ENCODE measurements at places on chromosomes 5 and 9. TPM values are rescaled to one million over a fixed set of nuclear protein-coding genes. Genes with fewer than 3 reads are reported as not detected.

GRCh38 chr5:178224403-178224802, 8.2 kb downstream of the PHYKPL start:
- peaks cover 5% of the 10 kb centered on the region for H3K36me3 ChIP-seq
- DNase-seq = no peak
- H3K4me3 ChIP-seq = no peak overlapping the region
- no peak overlapping the region for H3K27ac ChIP-seq
- H3K27me3 ChIP-seq = no peaks in the 10 kb centered on the region

DNA sequence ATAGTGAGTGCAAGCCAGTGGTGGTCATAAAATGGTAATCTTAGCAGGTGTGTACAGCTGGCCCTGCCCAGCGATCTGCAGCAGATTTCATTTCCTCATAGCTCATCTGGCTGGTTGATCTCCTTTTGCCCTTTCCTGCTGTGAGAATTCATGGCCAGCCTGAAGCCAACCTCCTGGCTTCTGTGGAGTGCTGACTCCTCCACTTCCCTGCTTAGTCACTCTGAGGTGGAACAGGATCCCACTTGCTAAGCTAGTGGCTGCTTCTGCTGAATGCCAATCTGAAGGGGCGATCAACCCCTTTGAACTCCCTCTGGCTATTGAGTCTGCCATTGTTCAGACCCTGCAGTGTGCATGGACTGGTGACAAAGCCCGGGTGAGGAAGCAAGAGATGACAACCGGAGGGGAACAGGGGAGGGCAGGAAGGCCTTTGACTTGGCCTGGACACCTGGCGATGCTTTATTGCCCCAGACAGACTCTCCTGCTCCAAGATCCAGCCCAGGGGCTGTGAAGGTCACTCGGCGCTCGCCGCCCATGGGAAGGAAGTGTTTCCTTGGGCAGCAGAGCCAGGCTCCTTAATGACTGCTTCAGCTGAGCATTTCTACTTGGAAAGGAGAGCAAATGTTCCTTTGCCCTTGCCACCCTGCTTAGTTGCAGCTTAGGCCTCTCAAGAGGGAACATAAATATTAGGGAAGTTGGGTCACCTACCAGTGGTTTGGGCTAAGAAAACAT, 341.1 kb downstream of the ZSWIM6 start:
- H3K36me3 ChIP-seq = no peaks in the 10 kb centered on the region
- DNase-seq = no peak
- no peak overlapping the region for H3K27ac ChIP-seq

- no peak overlapping the region for H3K4me3 ChIP-seq
- H3K27ac ChIP-seq = no peak overlapping the region
- H3K27me3 ChIP-seq = no peaks in the 10 kb centered on the region
- no peaks in the 10 kb centered on the region for H3K36me3 ChIP-seq
- no peaks in the 10 kb centered on the region for H3K4me1 ChIP-seq
- no peak for DNase-seq
Measured at GRCh38 chr9:90307891-90308290, 334.7 kb downstream of the DIRAS2 start.

DNA sequence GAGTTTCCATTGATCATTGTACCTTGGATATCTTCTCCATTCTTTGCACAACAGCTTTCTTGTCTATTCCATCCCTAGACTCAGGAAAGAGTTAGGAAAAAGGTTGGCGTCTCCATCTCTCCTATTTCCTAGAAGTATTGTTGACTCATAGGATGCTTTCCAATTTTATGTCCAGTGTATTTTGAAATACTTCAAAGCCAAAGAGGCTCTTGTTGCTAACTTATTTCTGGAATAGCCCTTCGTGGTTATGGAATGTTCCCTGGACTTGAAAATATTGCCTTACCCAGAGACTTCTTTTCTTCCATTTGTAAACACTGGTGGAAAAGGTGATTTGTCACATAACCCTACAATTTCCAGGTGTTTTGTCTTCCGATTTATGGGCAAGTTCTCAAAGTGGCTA, 402.3 kb upstream of the ZNF608 start:
- no peak overlapping the region for H3K4me3 ChIP-seq
- no peaks in the 10 kb centered on the region for H3K36me3 ChIP-seq
- H3K4me1 ChIP-seq = peaks cover 1% of the 10 kb centered on the region
- no peak overlapping the region for H3K27ac ChIP-seq
- H3K27me3 ChIP-seq = no peaks in the 10 kb centered on the region

DNA sequence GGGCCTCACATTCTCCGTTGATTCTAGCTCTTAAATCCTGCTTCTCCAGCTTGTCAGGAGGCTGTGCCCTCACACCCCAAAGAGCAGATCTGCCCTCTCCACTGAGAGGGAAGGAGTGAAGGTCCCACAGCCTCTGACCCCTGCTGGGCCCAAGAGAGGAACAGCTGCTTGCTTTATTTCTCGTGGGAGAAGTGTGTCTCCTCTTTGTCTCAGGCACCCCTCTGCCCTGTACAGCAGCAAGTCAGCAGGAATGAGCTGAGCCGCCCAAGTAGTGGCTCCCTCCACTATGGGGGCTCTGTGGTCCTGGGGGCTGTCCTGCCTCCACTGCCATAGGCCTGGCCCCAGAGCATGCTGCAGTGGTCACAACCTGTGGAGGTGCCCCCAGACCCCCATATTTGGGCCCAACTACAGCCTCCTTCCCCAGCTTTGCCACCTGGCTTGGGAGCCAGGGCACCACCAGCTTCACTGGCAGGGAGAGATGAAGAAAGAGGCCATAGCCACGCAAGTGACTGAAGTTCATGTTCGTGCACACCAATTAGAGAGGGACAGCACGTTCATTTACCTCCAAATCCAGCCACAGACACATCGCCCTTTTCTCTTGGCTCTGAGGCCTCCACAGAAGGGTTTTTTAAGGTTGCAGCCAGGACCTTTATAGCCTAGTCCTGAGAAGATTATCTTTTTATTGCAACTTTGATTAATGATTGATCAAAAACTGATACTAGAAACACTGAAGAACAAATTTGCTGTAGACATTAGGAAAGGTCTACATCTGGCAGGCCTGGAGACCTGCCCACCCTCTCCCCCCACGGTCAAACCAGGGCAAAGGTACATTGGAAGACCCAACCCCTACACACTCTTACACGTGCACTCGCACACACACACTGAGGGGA, 27.5 kb downstream of the IRF1 start:
- no peaks in the 10 kb centered on the region for H3K27me3 ChIP-seq
- H3K36me3 ChIP-seq = no peaks in the 10 kb centered on the region
- peaks cover 89% of the 10 kb centered on the region for H3K4me1 ChIP-seq
- peak overlapping the region; percentile 89 for H3K27ac ChIP-seq

GRCh38 chr5:9605041-9605838, 24.9 kb downstream of the TAS2R1 start:
- DNase-seq = no peak
- no peaks in the 10 kb centered on the region for H3K27me3 ChIP-seq
- H3K27ac ChIP-seq = no peak overlapping the region
- no peaks in the 10 kb centered on the region for H3K36me3 ChIP-seq
- no peaks in the 10 kb centered on the region for H3K4me1 ChIP-seq

GRCh38 chr5:160923411-160923810, 71.4 kb upstream of the ATP10B start:
- H3K27me3 ChIP-seq = no peaks in the 10 kb centered on the region
- no peak for DNase-seq
- no peak overlapping the region for H3K4me3 ChIP-seq
- no peaks in the 10 kb centered on the region for H3K36me3 ChIP-seq
- H3K27ac ChIP-seq = no peak overlapping the region

GRCh38 chr5:171724468-171725204, 61.0 kb upstream of the SMIM23 start:
- no peak overlapping the region for H3K4me3 ChIP-seq
- peak; percentile 24 for DNase-seq
- no peaks in the 10 kb centered on the region for H3K36me3 ChIP-seq
- H3K27ac ChIP-seq = no peak overlapping the region

- H3K36me3 ChIP-seq = no peaks in the 10 kb centered on the region
- no peak overlapping the region for H3K27ac ChIP-seq
- DNase-seq = no peak
- no peaks in the 10 kb centered on the region for H3K27me3 ChIP-seq
- H3K4me1 ChIP-seq = no peaks in the 10 kb centered on the region
Measured at GRCh38 chr9:110104261-110104809, 103.6 kb downstream of the C9orf152 start.

- DNase-seq = no peak
- no peaks in the 10 kb centered on the region for H3K27me3 ChIP-seq
- no peak overlapping the region for H3K27ac ChIP-seq
- no peaks in the 10 kb centered on the region for H3K36me3 ChIP-seq
Measured at GRCh38 chr5:135456238-135457099, 4.3 kb upstream of the TIFAB start.

DNA sequence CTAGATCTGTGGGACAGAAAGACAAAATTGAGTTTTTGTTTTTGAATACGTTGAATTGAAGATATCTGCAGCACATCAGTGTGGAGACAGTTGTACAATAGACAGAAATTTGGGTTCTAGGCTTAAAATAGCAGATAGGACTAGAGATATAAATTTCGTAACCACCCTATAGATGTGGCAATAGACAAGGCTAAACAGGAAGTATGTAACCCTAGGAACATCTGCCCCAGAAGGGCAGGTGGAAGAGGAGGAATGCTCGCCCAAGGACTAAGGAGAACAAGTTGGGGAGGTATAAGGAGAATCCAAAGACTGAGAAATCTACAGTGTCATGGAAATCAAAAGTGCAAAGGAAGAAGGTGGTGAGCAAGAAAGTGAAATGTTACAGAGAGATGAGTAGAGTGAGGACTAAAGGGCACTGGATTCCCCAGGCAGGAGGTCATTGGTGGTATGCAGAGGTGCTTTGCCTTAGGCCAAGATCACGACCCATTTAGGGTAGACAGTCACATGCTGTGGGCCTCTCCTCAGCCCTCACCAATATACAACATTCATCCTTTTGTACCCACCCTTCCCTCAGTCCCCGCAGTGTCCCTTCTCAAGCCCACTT, 109.1 kb upstream of the ELL2 start:
- no peaks in the 10 kb centered on the region for H3K27me3 ChIP-seq
- no peak overlapping the region for H3K4me3 ChIP-seq
- H3K27ac ChIP-seq = no peak overlapping the region

DNA sequence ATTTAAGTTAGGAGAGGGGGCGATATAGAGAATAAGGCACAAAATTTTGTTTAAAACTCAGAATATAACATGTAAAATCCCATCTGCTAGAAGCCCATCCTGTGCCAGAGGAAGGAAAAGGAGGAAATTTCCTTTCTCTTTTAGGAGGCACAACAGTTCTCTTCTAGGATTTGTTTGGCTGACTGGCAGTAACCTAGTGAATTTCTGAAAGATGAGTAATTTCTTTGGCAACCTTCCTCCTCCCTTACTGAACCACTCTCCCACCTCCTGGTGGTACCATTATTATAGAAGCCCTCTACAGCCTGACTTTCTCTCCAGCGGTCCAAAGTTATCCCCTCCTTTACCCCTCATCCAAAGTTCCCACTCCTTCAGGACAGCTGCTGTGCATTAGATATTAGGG, 18.3 kb downstream of the MOCS2 start:
- no peak for DNase-seq
- H3K27me3 ChIP-seq = no peaks in the 10 kb centered on the region
- no peak overlapping the region for H3K4me3 ChIP-seq
- H3K27ac ChIP-seq = no peak overlapping the region
- H3K36me3 ChIP-seq = no peaks in the 10 kb centered on the region
- no peaks in the 10 kb centered on the region for H3K4me1 ChIP-seq

DNA sequence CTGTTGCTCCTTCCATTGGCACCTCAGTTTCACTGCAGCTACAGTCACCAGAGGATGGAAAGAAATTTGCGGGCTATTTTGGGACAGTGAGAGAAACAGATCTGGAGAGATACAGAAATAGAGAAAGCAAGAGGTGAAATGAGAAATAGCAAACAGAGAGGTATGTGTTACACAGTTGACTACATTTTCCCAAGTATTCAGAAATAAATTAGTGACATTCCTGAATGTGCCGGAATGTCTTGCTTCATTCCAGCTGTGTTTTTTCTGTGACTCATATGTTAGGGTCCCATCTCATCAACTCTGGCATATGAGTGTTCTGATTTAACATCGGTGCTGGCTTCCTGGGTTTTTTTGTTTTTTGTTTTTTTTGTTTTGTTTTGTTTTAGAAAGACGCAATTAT, 63.8 kb upstream of the ZNF462 start:
- no peak for DNase-seq
- no peak overlapping the region for H3K4me3 ChIP-seq
- H3K27me3 ChIP-seq = no peaks in the 10 kb centered on the region
- peaks cover 5% of the 10 kb centered on the region for H3K4me1 ChIP-seq
- H3K36me3 ChIP-seq = no peaks in the 10 kb centered on the region

- no peak overlapping the region for H3K4me3 ChIP-seq
- H3K27ac ChIP-seq = no peak overlapping the region
Measured at GRCh38 chr9:20379804-20380225, 242.5 kb downstream of the MLLT3 start.

DNA sequence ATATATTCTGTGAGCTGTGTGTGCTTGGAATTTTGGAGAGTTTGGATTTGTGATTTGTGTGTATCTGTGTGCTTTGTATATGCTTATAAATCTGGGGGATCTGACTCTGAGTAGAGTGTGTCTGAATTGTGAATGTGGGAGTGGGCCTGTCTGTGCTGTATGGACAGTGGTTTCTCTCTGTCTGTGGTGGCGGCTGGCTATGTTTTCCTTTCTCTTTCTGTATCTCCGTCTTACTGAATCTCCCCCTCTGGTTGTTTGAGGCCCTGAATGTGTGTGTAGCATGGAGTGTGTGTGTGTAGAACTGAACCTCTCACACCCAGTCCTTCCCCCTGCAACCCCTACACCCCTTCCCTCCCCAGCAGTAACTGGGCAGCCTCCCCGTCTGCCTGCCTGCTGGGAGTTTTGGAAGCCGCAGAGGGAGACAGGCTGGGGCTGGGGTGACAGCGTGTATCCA, 4.7 kb downstream of the CXXC5 start:
- H3K4me3 ChIP-seq = peak overlapping the region; percentile 5
- H3K27ac ChIP-seq = peak overlapping the region; percentile 93
- DNase-seq = no peak
- H3K27me3 ChIP-seq = no peaks in the 10 kb centered on the region

DNA sequence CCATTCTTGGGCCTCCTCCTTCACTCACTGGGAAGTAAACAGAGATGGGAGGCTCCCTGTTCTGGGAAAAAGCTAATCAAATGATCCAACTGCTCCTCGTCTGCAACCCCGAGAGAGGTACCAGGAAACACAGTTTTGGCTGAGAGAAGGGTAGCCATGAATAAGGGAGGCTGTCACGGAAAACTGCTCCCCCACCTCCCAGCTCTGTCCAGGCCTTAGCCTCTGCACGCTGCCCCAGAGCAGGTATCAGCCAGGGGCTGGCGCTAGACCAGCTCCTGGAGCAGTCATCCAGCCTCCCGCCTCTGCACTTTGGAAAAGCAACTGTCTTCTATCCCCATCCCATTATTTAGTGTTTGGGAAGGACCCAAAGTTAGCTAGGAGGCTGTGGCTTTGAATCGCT, 266.1 kb downstream of the NDUFS4 start:
- no peaks in the 10 kb centered on the region for H3K27me3 ChIP-seq
- H3K4me1 ChIP-seq = no peaks in the 10 kb centered on the region
- no peak overlapping the region for H3K4me3 ChIP-seq
- H3K36me3 ChIP-seq = no peaks in the 10 kb centered on the region
- no peak for DNase-seq

Gene C9orf43
- 0.26 TPM for polyA plus RNA-seq

Gene NUDT12
- 15.7 TPM for polyA plus RNA-seq

Gene RASGEF1C
- polyA plus RNA-seq = not detected

Gene SLC44A1
- 59.9 TPM for polyA plus RNA-seq

Gene C9orf50
- polyA plus RNA-seq = not detected

Gene OGN
- 1.1 TPM for polyA plus RNA-seq

Gene BHMT2
- 216 TPM for polyA plus RNA-seq

Gene IFNA21
- polyA plus RNA-seq = not detected

Gene RFK
- polyA plus RNA-seq = 13.2 TPM

Gene SAPCD2
- polyA plus RNA-seq = 0.06 TPM

Data from liver (tissue), 10 donors.